Activated CD4-positive, CD25-positive, alpha-beta regulatory T cell (primary cell): ENCODE measurements at places on chromosomes 3 and 15.

- DNase-seq, result no peak
These were observed 82.8 kb upstream of the NSMCE3 start for GRCh38 chr15:29352402-29352801.

- no peak for DNase-seq
These were observed 29.2 kb downstream of the APH1B start for GRCh38 chr15:63306492-63307073.

DNA sequence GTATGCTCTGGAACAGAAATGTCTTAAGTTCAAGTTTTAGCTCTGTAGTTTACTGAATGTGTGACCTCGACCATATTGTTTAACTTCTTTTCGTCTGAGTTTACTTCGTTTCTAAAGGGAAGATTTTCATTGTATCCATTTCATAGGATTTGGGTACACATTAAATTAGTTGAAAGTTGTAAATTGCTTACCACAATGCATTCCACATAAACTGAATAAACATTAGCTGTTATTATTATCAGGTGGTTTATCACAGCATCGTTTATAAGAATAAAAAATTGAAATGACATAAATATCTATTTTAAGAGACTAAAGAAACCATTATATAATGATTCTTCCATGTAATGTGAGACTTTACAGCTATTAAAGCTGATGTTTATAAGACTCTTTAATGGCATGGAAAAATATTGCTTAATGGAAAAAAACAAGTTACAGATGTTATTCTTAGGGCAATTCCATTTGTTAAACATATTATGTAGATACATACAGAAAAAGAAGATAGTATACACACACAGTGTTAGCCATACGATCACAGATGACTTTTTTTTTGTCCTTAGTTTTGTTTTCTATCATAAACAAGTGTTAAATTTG, 342.3 kb upstream of the SGO1 start:
- no peak for DNase-seq

DNA sequence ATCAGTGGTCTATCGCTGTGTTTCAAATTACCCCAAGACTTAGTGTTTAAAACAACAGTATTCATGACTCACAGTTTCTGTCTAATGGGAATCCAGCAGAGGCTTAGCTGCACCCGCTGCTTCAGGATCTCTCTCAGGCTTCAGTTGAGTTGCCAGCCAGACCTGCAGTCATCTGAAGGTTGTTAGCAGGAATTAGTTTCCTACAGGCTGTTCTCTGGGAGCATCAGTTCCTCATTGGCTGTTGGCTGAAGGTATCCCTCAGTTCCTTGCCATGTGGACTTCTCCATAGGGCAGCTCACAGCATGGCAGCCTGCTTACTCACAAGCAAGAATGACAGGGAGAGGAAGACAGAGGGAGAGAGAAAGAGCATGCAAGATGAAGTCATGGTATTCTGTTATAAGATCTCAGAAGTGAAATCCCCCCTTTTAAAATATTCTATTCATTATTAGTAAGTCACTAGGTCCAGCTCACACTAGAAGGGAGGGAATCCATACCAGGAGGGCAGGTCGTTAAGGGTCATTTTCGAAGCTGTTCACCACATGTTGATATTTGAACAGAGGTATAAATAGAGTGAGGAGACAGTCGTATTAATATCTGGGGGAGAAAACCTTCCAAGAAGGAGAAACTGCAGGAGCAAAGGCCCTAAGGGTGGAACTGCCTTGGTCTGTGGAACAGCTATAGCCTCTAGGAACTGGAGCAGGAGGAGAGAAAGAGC, 473.9 kb upstream of the PPP2R3A start:
- no peak for DNase-seq

GRCh38 chr3:149401212-149401925, 23.9 kb upstream of the TM4SF1 start:
- no peak for DNase-seq

GRCh38 chr3:180329187-180329586, 272.8 kb upstream of the TTC14 start:
- DNase-seq, result no peak

- no peak for DNase-seq
These were observed 168.9 kb downstream of the ATP10A start for GRCh38 chr15:25694239-25694584.

- DNase-seq, result no peak
These were observed 289.2 kb upstream of the LYSMD4 start for GRCh38 chr15:100022391-100022790.

- DNase-seq, result no peak
These were observed 12.5 kb downstream of the EPB42 start for GRCh38 chr15:43208052-43209002.

- DNase-seq, result no peak
These were observed 66.3 kb upstream of the SLC6A6 start for GRCh38 chr3:14335774-14336748.

GRCh38 chr3:142459096-142459495, 11.3 kb upstream of the XRN1 start:
- no peak for DNase-seq

GRCh38 chr3:188272481-188273372, 118.8 kb downstream of the LPP start:
- DNase-seq, result no peak

DNA sequence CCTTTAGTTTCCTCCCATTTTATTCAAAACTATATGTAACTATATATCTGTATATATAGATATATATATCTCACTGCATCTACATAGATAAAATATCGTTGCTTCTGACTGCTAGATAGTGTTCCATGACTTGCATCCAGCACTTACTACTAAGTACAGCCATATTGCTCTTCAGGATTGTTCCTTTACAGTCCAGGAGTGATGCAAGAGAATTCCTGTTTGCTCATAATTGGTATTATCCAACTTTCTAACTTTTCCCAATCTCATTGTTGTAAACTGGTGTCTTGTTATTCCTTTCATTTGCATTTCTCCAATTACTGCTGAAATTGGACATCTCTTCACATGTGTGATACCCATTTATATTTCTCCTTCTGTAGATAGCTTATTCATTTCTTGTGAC, 99.8 kb upstream of the STRIT1 start:
- DNase-seq, result no peak

- DNase-seq, result no peak
These were observed 59.2 kb upstream of the KLF13 start for GRCh38 chr15:31267161-31268107.

- DNase-seq, result no peak
These were observed 246.2 kb upstream of the CHRM5 start for GRCh38 chr15:33722005-33722672.

DNA sequence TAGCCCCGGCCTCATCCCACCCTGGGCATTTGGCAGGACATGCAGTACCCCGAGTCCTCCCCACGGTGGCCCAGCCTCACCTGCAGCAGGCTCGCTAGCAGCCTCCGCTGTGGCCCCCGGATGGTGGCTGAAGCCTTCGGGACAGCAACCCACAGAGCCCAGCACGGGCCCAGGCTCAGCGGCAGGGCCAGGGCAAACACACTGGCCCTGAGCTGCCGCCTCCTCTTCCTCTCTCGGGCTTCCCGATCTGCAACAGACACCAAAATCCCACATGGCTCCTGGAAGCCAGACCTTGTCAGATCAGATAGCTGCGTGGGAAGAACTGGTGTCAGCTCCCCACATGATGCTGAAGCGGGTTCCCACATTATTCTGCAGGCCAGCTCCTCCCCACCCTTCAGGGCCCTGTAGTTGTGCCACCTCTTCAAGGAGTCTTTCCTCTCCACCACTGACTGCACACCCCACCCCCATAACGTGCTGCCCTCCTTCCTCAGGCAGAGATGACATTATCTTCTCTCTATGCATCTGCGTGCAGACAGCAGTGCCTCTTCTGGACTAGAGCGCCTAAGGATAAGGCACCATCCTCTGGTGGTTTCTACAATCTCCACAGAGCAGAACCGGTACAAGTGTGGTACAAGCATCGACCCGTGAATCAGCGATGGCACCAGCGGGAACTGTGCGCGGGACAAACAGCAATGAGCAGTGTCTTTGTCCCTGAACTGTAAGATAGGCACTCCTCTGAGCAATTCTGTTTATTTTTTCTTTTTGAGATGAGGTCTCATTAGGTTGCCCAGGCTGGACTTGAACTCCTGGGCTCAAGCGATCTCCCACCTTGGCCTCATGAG, 9.5 kb downstream of the TMEM44 start:
- DNase-seq, result no peak

GRCh38 chr3:71511446-71511845, 72.1 kb downstream of the FOXP1 start:
- DNase-seq, result no peak

DNA sequence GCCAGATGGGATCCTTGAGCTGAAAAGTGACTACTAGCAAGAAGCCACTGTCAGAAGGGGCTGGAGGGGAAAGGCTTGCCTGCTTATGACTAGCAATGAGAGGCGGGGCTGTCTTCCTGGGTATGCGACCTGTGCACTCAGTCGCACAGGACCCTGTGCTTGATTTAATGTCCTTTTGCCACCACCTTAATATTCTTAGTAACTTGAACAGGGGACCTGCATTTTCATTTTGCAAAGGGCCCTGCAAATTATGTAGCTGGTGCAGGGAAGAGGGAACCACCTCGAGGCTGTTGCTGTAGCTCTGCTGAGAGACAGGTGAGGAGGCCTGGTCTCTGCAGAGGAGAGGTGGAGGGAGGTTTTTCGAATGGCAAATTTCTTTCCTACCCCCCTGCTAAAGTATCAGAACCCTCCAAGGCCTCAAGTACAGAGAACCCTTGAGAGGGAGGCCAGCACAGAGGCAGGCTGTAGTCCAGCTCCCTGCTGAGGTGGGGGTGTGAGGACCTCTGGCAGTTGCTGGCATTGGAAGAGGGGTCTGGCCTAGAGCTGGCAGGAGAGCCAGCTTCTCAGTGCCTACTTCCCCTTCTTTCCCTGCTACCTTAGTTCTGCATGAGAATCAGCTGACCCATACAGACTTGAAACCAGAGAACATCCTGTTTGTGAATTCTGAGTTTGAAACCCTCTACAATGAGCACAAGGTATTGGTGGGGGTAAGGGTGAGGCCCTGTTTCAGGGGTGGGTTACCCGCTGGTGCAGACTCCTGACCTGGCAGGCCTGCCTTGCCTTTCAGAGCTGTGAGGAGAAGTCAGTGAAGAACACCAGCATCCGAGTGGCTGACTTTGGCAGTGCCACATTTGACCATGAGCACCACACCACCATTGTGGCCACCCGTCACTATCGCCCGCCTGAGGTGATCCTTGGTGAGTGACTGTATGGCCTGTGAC, 11.4 kb downstream of the CLK3 start:
- DNase-seq, result no peak

- no peak for DNase-seq
These were observed 16.4 kb downstream of the FSD2 start for GRCh38 chr15:82789491-82789890.

- DNase-seq, result no peak
These were observed 749.0 kb downstream of the NSUN3 start for GRCh38 chr3:94811836-94812235.

DNA sequence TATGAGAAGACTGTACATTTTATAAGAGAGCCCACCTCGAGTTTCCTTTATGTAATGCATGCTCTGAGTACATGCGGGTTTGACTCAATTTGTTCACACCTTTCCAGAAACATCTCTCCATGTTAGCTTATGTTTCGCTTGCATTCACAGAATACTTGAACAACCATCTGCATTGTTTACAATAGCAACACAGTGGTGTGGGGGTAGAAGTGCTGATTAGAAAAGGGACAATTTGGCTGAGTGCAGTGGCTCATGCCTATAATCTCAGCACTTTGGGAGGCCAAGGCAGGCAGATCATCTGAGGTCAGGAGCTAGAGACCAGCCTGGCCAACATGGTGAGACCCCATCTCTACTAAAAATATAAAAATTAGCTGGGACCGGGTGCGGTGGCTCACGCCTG, 60.9 kb downstream of the NCEH1 start:
- DNase-seq, result no peak

- DNase-seq, result no peak
These were observed 56.1 kb upstream of the TRPM1 start for GRCh38 chr15:31157644-31158069.

DNA sequence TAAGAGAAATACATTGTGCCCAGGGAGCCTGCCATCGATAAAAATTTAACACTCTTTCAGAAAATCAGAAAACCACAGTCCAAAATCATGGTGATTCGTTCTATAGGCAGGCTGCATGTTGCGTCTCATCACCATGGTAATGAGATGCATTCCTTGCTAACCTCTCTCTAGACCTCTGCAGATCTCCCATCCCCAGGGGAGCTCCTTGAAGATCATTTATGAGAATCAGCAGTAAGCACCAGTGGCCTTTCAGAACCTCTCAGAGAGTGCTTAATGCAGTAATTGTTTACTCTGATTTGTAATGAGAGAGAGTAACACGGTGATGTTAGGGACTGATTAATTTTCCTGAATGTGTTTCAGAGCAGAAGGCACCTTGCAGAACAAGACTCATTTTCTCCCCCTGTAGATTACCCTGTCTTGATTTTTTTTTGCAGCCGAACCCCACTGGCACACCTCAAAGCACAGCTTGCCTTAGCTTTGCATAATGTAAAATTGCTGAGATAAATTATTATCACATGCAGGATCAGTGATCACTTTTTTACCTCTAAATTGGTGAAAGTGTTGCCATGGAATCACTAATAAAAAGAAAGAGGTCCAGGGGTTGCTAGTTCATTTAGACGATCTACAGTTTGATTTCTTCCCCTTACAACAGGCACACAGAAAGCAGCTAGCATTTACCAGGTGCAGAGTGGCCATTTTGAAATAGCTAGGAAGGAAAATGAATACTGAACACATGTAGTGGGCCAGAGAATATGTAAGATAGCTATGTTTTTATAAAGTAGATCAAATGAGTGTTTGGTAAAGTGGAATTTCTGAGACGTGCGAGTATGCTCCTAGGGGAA, 98.9 kb upstream of the CHL1 start:
- DNase-seq, result no peak

GRCh38 chr3:39705351-39705900, 104.0 kb upstream of the MYRIP start:
- no peak for DNase-seq

DNA sequence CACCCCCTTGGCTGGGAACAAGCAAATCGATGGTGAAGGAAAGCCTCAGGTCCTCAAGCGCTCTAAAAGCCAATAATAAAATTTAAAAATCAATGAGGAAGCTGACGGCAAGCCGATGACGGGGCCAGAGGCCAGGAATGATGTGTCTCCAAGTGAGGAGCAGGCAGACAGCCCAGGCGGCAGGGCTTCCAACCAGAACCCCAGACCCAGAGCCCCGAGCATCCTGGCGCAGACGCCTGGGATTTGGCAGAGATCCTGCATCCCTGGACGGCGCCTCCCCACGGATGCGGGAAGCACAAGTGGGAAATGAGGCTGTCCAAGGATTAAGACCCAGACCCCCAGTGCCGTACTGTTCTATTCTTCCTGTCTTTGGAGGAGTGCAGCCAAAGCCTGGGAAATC, 123.0 kb upstream of the PROK2 start:
- no peak for DNase-seq

- no peak for DNase-seq
These were observed 19.6 kb upstream of the C15orf61 start for GRCh38 chr15:67501177-67501835.

DNA sequence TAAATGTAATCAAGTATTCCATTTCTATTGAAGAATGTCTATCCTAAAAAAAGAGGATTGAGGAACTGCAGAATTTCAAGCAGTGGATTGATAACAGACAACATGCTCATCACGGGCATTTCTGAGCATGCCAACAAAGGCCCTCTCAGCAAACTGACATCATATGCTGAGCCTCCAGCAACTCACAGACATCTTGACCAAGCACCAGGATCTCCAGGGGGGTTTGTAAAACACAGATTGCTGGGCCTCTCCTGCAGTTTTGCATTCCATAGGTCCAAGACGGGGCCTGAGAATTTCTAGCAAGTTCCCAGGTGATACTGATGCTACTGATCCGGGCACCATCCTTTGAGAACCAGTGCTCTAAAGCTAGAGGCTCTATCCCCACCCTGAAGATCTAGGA, 85.0 kb downstream of the FOXP1 start:
- no peak for DNase-seq
